ENCODE measurements at places on chromosomes 7 and 10.

GRCh38 chr10:70804421-70804808 lies 11.3 kb upstream of the SGPL1 start:
- DNase-seq = no peak

GRCh38 chr7:132065989-132066603 lies 509.7 kb upstream of the PODXL start:
- DNase-seq = no peak

DNA sequence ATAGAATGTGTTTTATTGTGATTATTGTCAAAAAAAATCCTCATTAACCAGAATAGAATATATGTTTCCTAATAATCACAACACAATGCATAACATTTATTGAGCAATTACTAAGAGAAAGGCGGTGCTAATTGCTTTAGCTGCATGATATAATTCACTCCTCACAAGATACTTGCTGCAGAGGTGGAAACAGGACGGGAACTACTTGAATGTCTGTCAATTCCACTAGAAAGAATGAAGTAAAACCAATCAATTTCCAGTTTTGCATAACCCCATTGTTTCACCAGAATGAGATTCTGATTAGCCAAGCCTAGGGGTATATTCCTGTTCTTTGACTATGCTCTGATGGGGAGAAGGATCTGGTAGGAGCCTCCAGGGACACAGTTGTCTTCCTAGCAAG lies 239.1 kb upstream of the NRP1 start:
- no peak for DNase-seq

DNA sequence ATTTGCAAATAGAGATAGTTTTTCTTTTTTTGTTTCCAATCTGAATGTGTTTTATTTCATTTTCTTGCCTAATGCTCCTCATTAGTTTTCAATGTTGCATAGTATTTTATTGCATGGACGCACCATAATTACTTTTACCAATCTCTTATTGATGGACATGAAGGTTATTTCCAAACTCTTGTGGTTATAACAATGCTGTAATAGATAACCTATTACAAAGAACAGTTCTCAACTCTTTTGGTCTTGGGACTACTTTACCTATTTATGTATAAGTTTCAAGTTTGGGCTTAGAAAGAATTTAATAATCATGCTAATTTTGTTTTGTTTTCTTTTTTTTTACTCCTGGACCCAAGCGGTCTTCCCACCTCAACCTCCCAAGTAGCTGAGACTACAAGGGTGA lies 7.0 kb downstream of the SHLD2 start:
- no peak for DNase-seq

DNA sequence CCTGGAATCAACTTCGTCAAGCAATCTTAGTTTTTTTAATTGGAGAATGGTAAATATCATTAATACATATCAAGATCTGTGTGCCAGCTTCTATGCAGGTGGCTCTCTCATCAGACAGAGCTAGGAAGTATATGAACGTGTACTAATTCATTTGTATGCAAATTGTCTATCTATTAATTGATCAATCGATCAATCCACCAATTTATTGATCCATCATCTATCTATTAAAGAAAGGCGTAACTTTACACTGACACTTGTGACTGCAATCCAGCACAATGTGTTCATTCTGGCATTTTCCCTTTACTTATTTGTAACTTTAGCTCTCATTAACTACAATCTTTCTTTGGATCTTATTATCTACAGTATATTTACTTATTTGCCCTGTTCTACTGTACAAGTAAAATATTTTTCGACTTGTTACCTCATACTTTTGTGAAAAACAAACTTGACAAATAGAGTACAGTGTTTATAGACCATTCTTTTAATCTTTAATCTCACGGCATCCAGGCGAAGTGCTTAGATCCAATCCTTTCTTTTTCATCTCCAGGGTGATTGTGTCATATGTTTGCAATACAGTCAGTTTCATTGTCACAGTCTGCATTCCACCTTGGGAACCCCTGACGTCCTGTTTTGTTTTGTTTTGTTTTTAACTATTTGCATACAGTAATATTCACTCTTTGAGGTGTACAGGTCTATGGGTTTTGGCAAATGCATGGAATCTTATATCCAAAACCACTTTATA lies 22.0 kb upstream of the GHRHR start:
- no peak for DNase-seq

DNA sequence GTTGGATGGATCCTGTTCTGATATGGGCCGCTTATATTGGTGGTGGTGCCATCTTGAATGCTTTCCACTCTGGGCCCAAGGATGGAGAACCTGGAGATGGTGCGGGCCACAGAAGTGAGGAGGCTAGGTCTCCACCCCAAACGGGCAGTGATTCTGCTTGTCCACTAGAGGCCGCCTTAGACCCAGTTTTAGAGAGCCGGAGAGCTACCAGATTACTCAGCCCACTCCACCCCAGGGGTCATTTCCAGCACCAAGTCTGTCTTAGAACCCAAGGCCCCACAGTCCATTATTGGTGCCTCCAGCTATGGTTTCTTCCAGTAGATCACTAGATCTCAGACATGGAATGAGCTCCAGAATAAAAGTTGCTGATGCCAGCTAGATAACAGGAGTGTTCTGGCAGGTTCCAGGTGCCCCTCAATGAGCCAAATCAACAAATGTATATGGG lies 11.8 kb upstream of the CAMK2G start:
- peak; percentile 61 for DNase-seq

GRCh38 chr7:143300959-143301935 lies 13.1 kb downstream of the CASP2 start:
- DNase-seq = no peak

DNA sequence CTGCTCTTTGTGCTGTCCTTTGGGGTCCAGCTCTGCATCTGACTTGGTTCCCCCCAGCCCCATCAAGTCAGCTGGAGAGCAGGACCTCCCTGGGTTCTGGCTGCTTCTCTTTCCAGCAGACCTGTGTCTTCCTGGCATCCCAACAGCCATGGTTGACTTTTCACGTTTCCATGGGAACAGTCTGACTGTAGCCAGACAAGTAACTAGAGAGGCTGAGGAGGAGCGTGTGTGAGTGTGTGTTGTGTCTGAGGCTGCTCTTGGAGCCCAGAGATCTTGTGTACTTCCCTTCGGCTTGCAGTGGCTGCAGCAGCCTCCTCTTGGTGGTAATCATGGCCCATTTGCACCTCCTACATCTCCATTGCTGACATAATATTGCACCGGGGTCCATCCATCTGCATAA lies 332.0 kb downstream of the RPS24 start:
- DNase-seq = no peak

GRCh38 chr7:114102131-114102530 lies 183.3 kb upstream of the PPP1R3A start:
- no peak for DNase-seq

- no peak for DNase-seq
Measured at GRCh38 chr10:22635650-22636049, 78.7 kb downstream of the PIP4K2A start.

DNA sequence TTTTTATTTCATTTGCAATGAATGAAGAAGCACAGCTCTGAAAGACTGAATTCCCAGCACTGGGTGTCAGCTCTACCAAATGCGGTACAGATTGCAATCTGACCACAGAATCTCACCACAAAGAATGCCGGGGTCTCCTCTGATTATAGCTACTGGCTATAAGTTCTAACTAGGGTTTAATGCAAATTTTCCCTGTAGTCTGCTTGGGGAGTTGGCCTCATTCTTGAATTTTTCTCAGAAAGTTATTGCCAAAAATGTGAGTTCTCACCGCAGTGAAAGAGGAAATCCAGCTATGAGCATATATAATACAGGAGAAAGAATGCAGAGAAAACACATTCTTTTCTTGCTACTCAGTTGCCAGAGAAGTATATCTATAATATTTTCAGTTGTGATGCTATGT lies 1255.7 kb upstream of the LRRTM3 start:
- no peak for DNase-seq

DNA sequence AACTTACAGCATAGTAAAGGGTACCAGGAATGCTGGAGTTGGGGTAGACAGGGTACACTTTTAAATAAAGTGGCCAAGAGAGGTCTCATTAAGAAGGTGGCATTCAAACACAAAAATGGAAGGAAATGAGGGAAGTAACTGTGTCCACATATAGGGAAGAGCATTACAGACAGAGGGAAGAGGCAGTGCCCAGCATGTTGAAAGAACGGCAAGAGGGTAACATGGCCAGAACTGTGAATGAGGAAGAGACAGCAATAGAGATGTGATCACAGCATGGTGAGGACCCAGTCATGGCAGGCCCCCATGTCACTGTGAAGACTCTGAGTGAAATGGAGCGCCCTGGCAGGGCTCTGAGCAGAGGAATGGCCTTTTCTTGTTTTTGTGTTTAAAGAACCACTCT lies 35.1 kb upstream of the ZNRF2 start:
- DNase-seq = no peak

- peak; percentile 89 for DNase-seq
Measured at GRCh38 chr7:108525327-108525984, 479 bp downstream of the PNPLA8 start.

DNA sequence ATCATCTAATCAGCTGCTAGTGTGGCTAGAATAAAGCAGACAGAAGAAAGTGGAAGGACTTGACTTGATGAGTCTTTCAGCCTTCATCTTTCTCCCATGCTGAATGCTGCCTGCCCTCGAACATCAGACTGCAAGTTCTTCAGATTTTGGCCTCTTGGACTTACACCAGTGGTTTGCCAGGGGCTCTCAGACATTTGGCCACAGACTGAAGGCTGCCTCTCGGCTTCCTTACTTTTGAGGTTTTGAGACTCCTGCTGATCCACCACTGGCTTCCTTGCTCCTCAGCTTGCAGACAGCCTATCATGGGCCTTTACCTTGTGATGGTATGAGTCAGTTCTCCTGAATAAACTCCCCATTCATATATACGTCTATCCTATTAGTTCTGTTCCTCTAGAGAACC lies 26.0 kb downstream of the PLPP4 start:
- no peak for DNase-seq

- DNase-seq = no peak
Measured at GRCh38 chr10:30185341-30185740, 126.0 kb upstream of the JCAD start.

GRCh38 chr7:131608116-131608500 lies 51.7 kb upstream of the PODXL start:
- DNase-seq = no peak

GRCh38 chr7:191981-192649 lies at the start of gene FAM20C:
TSS of gene FAM20C (plus strand) at chr7:192571. CDS start at chr7:193200, 629 bp downstream.
- DNase-seq = peak; percentile 39

GRCh38 chr10:7491949-7492659 lies 81.3 kb upstream of the SFMBT2 start:
- no peak for DNase-seq

DNA sequence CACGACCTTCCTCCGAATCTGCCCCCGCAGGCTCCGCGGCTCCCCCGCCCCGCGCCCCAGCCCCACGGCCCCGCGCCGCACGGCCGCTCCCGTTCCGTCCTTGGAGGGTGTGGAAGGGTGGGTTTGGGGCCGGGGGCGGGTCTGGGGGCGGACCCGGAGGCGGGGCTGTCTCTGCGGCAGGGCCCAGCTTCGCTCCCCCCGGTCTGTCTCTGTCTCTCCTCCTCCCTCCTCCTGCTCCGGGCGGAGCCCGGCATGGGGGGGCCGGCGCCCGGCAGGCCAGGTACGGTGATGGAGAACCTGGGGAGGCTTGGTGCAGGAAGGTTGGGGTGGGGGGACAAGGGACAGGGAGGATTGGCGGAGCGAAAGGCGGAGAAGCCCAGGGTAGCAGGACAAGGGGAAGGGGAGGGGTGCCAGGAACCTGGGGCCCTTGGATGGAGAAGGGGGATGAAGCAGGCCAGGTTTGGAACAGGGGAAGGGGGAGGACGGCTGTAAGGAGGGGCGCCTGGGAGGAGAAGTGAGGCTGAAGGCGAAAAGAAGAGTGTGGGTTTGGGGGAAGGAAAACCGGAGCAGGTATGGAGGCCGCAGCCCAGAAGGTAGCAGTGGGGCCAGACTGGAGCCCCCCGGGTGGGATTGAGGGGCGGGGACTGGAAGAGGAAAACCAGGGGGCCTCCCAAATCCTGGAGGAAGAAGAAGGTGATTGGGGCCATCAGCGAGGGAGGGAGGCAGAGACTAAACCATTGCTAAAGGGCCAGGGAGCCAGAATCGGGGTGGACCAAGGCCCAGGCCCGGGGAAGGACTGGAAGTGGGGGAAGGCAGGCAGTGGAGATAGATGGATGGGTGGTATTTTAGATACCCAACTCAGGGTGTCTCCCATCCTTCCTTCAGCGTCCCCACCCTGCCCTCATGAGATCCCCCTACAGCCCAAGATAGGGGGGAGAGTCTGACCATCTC lies at the start of gene NYAP1:
Gene NYAP1 (plus strand): TSS at position 206 of the 951 bp plus-strand sequence. CDS start 1,385 bp downstream, outside the sequence.
- no peak for DNase-seq

GRCh38 chr10:84355106-84355505 lies 26.7 kb downstream of the CCSER2 start:
- DNase-seq = no peak

GRCh38 chr7:81036057-81036456 lies 117.2 kb upstream of the SEMA3C start:
- DNase-seq = no peak

DNA sequence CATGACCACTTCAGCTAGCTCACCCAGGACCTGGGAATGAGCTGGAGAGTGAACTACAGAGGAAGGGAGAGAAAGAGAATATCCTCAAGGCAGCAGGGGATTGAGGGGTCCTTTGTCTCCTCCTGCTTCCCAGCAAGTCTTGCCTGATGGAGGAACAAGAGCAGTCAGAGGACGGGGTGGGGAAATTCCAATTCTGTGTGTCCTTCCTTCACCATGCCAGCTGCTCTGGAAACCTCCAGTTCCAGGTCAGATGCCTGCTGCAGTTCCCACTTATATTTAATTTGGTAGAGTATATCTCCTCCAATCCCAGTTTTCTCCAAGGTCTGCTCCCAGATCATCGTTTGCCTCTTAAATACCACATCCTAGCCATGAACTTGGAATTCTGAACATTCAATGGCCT lies 21.4 kb upstream of the LEP start:
- DNase-seq = no peak

GRCh38 chr10:35986756-35987502 lies 344.8 kb upstream of the FZD8 start:
- no peak for DNase-seq

GRCh38 chr7:94687810-94688209 lies 31.9 kb upstream of the SGCE start:
- no peak for DNase-seq

GRCh38 chr7:28052933-28053332 lies 127.7 kb downstream of the JAZF1 start:
- no peak for DNase-seq

DNA sequence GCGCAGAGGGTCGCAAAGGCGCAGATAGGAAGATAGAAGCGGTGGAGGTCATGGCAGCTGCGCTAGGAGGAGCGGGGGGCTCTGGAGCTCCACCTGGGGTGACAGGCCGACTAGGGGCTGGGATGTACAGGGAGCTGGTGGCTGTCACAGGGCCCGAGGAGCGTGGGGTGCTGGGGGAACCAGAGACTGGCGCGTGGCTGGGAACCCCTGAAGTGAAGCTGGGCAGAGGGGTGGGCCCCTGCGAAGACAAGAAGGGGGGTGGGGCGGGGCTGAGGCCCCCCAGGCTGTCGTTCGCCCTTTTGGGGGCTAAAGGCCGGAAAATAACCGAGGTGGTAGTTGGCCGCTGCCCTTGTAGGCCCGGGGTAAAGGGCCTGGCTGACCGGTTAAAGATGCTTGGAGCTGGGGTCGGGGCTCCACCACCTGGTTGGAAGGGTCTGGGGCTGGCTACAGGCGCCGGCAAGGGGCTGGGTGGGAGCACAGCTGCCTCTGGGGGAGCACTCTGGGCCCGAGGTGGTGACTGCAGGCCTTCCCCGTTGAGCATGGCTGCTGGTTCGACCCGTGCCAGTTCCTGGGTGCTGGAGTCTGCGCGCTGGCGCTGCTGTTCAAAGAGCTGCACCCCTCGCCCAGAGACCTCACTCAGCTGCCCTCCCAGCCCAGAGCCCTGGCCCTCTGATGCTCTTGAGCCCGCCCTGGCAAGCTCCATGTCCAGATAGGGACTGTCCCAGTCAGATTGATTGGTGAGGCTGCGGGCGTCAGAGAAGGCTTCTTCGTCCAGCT lies 6.8 kb upstream of the MYOZ1 start:
- DNase-seq = no peak
